CD4-positive, alpha-beta T cell (primary cell): ENCODE measurements at places on chromosomes 6 and 20.
A peak's percentile ranks its signal among the peaks of the same experiment; 100 is the strongest.

GRCh38 chr6:50141100-50141499, 91.4 kb upstream of the DEFB112 start:
- no peaks in the 10 kb centered on the region for H3K36me3 ChIP-seq
- H3K27me3 ChIP-seq: no peaks in the 10 kb centered on the region
- no peak overlapping the region for H3K4me3 ChIP-seq
- no peak overlapping the region for H3K27ac ChIP-seq

DNA sequence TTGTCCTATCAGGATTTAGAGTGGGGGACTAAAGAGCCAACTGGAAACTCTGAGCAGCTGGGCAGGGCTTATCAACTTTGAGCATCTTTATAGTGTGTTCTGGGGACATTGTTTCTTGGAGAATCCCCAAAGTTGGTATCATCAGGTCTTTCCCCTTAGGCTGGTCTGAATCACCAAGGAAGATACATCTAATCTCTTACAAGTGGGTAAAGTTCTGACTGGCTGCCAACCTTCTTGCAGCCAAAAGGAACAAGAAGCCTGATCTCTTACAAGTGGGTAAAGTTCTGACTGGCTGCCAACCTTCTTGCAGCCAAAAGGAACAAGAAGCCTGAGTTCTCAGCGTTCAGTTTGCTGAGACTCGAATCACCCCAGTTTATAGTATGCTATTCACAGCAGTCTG, 1.6 kb upstream of the MED23 start:
- no peak overlapping the region for H3K4me3 ChIP-seq
- H3K4me1 ChIP-seq: peaks cover 8% of the 10 kb centered on the region

DNA sequence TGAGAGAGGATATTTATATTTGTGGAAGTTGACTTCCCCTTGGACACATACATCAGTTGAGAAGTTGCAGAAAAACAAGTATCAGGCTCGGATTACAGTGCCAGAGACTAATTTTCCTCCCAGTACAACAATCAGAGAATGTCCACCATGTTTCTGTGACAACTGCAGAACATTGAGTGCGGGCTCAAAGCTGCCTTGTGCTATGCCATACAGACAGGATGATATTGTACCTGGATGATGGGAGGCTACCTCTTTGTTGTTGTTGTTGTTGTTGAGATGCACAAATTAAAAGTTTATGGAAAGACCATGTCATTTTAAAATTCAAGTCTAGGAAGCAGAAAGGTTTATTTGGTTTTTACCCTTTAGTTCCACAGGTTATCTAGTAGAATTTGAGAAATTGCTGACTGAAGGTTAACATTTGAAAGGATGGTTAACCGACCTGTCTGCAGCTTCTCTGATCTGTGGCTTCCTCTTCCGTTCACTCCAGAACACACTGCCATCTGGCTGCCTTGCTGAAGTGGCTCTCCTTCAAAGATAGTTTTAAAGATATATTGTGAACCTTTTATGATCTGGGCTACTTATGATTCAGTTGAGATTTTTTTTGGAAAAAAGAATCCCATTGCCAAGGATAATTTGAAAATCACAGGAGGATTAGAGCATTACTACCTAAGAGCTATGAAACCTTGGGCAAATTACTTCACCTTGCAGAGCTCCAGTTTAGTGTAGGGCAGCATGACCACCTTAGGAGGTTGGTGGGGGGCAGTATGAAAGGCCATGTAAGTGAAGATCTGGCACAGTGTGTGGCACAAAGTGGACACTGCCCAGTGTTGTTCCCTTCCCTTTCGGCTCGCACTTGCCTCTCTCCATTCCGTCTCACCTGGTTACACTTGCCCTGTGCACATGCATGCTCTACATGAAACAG, 15.9 kb downstream of the TMEM200A start:
- no peaks in the 10 kb centered on the region for H3K27me3 ChIP-seq
- DNase-seq: no peak
- peaks cover 18% of the 10 kb centered on the region for H3K4me1 ChIP-seq
- no peak overlapping the region for H3K4me3 ChIP-seq
- H3K27ac ChIP-seq: no peak overlapping the region

DNA sequence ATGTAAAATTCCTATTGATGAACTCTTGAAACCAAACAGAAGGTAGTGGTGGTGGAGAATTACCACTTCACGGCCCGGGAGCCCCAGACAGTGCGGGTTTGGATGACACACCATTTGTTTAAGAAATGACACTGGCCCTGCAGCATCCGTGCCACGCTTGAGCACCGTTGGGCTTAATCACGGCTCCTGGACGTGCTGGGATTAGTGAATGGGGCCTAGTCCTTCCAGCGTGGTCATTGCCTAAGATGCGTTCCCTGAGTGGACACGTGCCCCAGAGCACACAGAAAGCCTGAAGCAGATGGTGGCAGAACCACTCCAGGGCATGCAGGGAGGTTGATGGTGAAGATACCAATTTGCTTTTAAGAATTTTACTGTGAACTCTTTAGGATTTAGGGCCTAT, 14.5 kb downstream of the STX16 start:
- DNase-seq: no peak
- no peak overlapping the region for H3K4me3 ChIP-seq
- no peaks in the 10 kb centered on the region for H3K27me3 ChIP-seq
- H3K4me1 ChIP-seq: peaks cover 27% of the 10 kb centered on the region

DNA sequence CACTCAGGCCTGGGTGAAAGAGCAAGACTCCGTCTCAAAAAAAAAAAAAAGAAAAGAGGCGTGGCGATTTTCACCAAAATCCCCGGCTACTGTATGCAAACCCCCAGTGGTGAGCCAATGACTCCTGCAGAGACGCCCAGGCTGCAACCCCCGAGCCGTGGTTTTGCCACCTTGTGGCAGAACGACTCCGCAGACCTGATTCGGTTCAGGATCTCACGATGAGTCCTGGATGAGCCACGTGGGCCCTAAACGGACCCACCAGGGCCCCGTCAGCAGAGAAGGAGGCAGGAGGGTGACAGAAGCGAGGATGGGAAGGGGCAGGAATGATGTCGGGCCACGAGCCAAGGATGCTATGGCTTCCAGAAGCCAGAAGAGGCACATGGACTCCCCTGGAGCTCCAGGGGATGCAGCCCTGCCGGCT, 42.5 kb downstream of the SLC2A4RG start:
- peak; percentile 16 for DNase-seq
- peak overlapping the region; percentile 14 for H3K4me3 ChIP-seq
- no peaks in the 10 kb centered on the region for H3K36me3 ChIP-seq
- H3K27me3 ChIP-seq: no peaks in the 10 kb centered on the region

DNA sequence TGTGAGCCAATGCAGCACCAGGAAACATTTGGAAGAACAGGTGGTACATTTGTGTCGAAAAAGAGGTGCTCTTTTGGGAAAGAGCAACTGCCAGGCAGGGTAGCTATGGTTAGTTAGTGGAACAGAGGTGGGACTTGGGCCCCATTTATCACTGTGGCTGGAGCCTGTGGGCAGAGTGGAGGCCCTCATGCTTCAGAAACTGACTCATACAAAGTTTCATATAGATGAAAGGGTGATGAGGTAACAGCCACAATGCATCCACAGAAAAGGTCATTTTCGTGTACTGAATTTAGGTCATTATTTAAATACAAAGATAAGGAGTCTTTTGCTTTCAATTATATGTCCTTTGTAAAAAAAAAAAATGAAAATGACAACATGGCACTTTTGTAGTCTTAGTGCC, 76.4 kb upstream of the HS3ST5 start:
- no peak overlapping the region for H3K4me3 ChIP-seq
- no peak overlapping the region for H3K27ac ChIP-seq
- no peaks in the 10 kb centered on the region for H3K27me3 ChIP-seq
- no peaks in the 10 kb centered on the region for H3K4me1 ChIP-seq
- no peaks in the 10 kb centered on the region for H3K36me3 ChIP-seq

DNA sequence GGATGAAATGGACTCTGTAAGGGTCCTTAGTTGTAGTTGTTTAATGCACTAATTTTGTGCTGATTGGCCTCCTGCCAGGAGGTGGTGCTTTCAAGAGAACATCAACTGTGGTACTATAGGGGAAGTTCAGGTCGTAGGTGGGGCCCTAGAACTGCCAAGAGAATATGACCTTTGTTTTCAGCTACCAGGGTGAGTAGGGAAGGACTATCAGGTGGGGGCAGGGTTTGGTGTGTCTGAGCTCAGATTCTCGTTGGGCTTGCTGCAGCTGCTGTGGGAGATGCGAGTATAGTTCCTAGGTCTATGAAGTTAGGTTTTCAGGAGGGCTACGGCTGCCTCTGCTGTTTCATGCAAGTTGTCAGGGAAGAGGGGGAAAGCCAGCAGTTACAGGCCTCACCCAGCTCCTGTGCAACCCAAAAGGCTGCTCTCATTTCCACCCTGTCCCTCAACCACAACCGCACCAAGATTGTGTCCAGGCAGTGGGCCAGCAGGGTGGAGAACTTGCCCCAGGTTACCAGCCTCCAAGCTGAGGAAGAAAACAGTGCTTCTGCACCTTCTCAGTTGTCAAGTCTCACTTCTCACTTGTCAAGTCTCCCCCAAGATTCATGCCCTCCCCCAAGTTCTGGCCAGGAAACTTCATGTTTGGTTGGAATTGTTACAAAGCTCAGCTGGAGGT, 626.5 kb upstream of the MAP3K7 start:
- no peaks in the 10 kb centered on the region for H3K27me3 ChIP-seq
- H3K27ac ChIP-seq: no peak overlapping the region
- no peak for DNase-seq

DNA sequence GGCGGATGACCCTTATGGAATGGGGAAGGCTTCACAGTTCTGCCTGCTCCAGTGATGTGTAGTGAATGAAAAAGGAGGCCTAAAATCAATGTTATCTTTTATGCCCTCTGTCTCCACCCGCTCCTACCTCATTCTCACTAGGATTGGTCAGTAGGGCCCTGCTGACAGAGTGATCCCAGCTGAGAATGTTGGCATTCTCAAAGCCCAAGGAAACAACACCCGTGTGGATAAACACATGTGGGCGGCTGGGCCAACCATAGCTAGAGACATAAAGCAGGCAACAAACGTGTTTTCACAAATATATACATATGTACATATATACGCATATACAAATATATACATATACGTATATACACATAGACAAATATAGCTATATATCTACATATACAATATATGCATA, 4.5 kb downstream of the RIPK1 start:
- H3K4me1 ChIP-seq: peaks cover 61% of the 10 kb centered on the region
- H3K27ac ChIP-seq: no peak overlapping the region
- H3K27me3 ChIP-seq: no peaks in the 10 kb centered on the region
- DNase-seq: no peak

GRCh38 chr6:22113026-22113766, 183.6 kb downstream of the PRL start:
- no peak overlapping the region for H3K4me3 ChIP-seq
- DNase-seq: no peak
- no peaks in the 10 kb centered on the region for H3K4me1 ChIP-seq
- H3K36me3 ChIP-seq: no peaks in the 10 kb centered on the region

DNA sequence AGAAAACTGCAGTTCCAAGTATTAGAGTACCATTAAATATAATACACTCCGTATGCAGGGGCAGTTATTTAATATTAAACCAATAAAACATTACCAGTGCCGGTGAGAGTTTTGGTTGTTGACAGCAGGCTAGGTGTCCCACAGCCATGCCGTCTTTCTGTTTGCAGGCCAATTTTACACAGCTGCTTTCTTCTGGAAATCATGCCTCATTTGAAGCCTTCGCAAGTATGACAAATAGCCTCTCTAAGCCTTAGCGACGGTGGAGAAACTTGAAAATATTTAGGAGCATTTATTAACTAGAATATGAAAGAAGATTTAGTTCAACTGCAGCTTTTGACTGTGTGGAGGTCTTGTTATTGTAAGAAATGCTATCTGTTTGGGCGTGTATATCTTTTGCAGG, 226.0 kb downstream of the BMP2 start:
- H3K4me3 ChIP-seq: no peak overlapping the region
- no peak for DNase-seq
- no peak overlapping the region for H3K27ac ChIP-seq
- H3K36me3 ChIP-seq: no peaks in the 10 kb centered on the region
- H3K4me1 ChIP-seq: no peaks in the 10 kb centered on the region

GRCh38 chr6:16572317-16572716, 188.9 kb downstream of the ATXN1 start:
- H3K4me3 ChIP-seq: no peak overlapping the region
- no peaks in the 10 kb centered on the region for H3K27me3 ChIP-seq
- no peaks in the 10 kb centered on the region for H3K36me3 ChIP-seq
- no peak for DNase-seq
- H3K4me1 ChIP-seq: no peaks in the 10 kb centered on the region

DNA sequence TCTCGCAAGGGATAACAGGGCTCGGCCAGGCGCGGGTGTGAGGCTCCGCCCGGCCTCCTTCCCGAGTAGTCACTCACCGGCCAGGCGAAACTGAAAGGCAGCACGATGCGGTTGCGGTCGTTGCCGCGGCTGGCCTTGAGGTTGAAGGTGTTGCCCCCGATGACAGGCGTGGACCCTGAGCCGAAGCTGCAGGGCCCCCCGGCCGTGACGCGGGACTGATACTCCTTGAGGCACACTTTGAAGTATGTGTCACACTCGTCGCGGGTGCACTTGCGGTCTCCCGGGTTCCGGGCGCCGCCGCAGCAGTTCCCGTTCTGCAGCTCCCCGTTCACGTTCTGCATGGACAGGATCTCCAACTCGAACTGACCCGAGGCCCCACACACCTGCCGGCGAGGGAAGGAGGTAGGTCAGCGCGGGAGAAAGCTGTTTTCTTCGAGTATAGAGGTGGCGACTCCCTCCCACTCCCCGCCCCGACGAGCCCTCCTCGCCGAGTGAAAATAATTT, 1.1 kb downstream of the JAG1 start:
- no peak overlapping the region for H3K27ac ChIP-seq
- peaks cover 33% of the 10 kb centered on the region for H3K4me1 ChIP-seq
- peak overlapping the region; percentile 48 for H3K4me3 ChIP-seq
- peaks cover 45% of the 10 kb centered on the region for H3K27me3 ChIP-seq

DNA sequence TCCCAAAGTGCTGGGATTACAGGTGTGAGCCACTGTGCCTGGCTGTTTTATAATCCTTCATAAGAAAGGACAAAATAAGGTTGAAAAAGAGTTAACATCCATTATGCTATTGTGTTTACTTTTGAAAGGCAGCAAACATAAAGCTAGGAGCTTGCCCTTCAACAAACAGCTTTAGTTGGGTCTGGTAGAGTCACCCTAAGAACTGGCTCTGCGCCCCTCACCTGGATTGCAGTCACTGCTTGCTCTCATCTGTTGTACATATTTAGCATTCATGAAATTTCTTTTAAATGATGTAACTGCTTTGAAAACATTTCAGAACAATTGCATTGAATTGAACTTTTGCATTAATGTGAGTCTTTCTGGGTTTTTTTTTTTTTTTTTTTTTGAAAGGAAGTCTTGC, 38.9 kb downstream of the JARID2 start:
- no peak overlapping the region for H3K4me3 ChIP-seq
- no peak overlapping the region for H3K27ac ChIP-seq
- H3K36me3 ChIP-seq: no peaks in the 10 kb centered on the region
- DNase-seq: no peak
